ENCODE measurements at places on chromosomes 11 and 22.
A peak's percentile ranks its signal among the peaks of the same experiment; 100 is the strongest.

GRCh38 chr11:11971906-11972547 is 36.4 kb downstream of the DKK3 start:
- peak; percentile 26 for DNase-seq

GRCh38 chr22:19543970-19544708 is 19.9 kb upstream of the CLDN5 start:
- DNase-seq: no peak

- no peak for DNase-seq
Measured at GRCh38 chr22:46567471-46567870, 30.1 kb upstream of the CELSR1 start.

- no peak for DNase-seq
Measured at GRCh38 chr11:19890308-19890707, 177.7 kb downstream of the NAV2 start.

- DNase-seq: no peak
Measured at GRCh38 chr22:28183078-28183860, 264.2 kb upstream of the PITPNB start.

- no peak for DNase-seq
Measured at GRCh38 chr11:102802341-102802740, 4.4 kb upstream of the MMP1 start.

Measured in NCI-H345 (cell line).